ENCODE measurements at places on chromosomes 13 and 19.
A peak's percentile ranks its signal among the peaks of the same experiment; 100 is the strongest.

- DNase-seq, result no peak
These were observed 32.7 kb downstream of the NALCN start for GRCh38 chr13:101383595-101383994.

DNA sequence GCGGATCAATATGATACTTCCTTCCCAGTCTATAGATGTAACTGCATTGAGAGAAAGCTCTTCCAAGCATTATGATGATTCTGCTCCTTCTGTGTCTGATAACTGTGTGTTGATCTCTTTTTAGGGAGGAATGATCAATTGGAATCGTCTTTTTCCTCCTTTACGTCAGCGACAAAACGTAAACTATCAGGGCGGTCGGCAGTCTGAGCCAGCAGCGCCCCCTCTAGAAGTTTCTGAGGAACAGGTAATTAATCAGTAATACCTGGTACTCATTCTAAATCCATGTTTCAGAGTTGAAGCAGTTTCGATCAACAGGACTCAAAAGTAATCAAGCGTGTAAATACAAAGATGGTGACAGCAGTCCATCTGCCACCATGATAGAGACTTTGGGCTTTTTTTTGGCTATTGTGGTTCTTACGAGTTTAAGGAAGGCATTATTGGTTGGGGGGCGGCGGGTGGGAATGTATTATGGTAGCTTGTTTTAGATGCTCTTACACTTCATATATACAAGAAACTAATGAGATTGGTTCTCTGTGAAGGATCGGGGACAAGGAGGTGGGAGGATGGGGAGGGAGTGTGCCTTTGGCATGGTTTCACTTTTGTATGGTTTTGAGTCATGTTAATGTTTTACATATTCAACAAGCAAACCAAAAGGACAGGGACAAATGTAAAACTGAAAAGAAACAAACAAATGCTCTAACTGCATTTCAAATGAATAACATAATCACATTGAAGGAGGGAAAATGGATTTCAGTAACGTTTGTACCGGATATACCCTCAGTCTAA, 60.7 kb upstream of the GPR183 start:
- DNase-seq, result no peak

GRCh38 chr19:8210421-8211101, 1.4 kb downstream of the CERS4 start:
- DNase-seq, result no peak

DNA sequence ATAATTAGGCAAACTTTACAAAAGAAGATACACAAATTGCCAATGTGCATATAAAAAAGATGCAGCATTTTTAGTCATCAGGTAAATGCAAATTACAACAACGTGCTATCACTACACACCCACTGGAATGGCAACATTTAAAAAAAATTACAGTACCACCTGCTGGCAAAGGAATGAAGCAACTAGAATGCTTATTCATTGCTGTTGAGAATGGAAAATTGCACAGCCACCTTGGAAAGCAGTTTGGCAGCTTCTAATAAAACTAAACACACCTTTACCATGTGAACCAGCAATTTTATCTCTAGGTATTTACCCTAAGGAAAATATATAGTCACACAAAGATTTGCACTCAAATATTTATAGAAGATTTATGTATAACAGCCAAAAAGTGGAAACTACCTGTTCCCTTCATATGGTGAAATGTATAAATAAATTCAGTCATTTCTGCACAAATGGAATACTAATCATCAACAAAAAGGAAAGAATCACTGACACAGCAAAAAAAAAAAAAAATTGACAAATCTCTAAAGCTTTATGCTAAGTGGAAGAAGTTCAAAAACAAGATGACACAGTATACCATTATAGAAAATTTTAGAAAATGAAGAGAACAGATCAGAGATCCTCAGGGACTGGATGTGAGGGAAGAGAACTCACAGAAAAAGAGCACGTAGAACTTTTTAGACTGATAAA, 30.3 kb downstream of the OXGR1 start:
- DNase-seq, result no peak

- peak; percentile 67 for DNase-seq
These were observed at the start of gene ZNF350 for GRCh38 chr19:51986309-51987291. Gene ZNF350, minus strand, starts transcription at chr19:51986840. Its CDS starts 12,480 bp downstream, at chr19:51974360.

GRCh38 chr19:46192992-46193650, 36.4 kb upstream of the IGFL1 start:
- DNase-seq, result no peak

DNA sequence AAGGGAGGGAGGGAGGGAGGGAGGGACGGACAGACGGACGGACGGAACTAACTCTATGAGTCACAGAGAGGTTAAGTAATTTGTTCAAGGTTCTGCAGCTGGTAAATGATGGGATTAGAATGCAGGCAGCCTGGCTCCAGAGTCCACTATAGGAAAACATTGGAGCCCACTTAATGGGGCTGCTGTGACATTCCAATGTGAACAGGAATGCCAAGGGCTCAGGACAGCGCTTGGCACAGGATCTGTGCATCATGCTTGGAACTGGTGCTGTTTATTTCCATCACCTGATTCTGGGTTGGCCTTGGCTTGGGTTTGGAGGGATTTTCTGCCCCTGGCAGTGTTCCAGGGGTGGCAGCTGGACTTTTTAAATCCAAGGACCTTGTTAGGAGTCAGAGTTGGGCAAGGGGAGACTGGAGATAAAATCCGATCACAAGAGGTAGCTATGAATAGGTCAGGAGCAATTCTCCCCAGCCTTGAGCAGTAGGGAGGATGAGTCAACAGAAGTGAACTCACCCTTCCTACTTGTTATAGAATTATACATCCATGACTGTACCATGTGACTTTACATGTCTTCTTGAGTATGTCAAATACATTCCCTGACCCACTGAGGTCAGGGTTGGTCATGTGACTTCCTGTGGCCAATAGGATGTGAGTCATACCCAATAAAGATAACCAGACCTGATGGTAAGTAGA, 7.8 kb upstream of the HIF3A start:
- DNase-seq, result no peak

- DNase-seq, result no peak
These were observed 47.8 kb downstream of the GADD45B start for GRCh38 chr19:2523630-2524311.

DNA sequence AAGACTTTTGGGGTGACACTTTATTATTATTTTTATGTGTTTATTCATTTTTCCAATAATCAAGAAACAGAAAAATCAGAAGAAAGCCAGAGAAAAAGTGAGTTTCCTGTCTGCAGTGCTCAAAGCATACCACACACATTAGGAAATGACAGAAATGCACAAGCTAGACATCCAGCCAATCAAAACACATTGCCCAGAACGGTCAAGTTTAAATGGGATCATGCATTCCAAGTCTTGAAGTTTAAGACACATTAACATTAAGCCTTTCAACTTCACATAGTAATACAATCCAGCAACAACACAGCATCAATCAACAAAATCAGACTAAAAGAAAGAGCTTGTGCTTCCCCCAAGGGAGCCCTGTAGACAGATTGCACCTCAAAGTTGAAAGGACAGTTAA, 28.7 kb upstream of the MEDAG start:
- DNase-seq, result no peak
